ENCODE measurements at places on chromosomes 13 and 19.

DNA sequence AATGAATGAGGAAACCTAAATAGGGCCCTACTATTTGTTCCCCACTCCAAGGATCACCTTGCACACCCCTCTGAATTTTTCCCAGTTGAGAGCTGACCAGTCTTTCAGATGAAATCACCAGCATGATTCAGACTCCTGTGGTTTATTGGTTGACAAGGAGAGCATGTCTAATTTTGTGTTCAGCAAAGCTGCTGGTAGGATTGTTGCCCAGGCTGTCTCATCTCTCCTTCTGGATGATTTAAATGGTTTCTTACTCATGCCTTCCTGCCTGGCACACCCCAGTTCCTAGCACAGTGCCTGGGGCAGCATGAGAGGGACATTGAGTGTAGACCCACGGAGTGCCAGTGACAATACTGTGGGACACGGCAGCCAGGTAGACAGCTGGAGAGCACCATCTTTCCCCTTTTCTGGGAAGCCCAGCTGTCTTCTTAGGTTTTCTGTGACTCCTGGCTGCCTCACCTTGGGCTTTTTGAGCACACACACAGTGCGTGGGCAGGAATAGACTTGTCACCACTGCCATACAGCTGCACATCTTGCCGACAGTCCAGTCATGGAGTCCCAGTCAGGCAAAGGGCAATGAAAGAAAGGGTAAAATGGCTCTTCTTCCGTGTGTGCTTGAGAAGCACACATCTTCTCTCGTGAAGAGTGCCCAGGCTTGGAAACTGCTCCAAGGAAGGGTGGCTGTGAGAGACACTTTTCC, 12.3 kb downstream of the FGF9 start:
- no peak for DNase-seq

DNA sequence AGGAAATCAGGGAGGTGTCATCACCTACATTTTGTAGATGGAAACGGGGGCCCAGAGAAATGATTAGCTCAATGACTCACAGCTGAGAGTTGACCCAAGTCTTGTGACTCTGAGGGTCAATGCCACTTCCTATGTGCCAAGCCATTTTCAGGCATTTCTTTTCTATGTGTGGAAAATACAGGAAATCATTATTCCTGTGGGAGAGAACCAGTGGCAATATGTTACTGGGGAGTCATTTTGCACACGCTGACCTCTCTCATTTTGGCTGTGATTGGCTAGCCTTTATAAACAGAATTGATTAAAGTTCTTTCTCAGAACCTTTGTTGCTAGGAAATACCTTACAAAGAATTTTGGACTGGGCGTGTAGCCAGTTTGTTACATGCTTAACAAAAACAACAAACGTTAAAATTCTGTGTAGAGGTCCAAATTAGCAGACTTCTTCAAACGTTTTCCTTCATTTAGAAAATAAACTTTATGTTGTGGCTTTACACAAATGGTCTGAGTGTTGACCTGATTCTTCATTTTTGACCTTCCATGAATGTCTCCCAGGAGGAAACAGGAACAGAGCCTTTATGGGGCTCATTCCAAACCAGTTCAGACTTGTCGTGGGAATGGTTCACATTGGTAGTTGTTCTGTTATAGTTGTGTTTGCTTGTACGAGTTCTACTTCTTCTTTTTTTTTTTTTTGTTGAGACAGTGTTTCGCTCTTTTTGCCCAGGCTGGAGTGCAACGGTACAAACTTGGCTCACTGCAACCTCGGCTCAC, 11.4 kb downstream of the PCCA start:
- no peak for DNase-seq

DNA sequence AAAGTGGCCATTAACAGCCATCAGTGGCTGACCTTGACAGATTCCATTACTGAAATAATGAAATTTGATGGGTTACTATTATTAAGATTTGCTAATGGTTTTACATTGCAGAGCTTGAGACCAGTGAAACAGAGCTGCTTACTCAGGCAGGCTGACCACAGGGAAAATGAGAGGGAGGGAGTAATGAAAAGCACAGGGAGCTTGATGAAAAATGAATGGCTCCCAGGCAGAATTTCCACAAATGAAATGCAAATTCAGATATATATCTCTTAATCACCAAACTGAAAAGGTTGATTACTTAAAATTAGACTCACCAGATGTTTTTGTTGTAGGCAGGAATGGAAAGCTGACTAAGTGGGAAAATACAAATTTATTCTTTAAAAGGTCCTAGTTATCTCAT, 36.1 kb downstream of the HTR2A start:
- no peak for DNase-seq

GRCh38 chr13:40179445-40180281, 486.8 kb downstream of the FOXO1 start:
- no peak for DNase-seq

- DNase-seq = no peak
These were observed 2.1 kb downstream of the DNAJB1 start for GRCh38 chr19:14516048-14516534.

GRCh38 chr13:96700657-96701056, 293.6 kb downstream of the OXGR1 start:
- DNase-seq = no peak

GRCh38 chr13:36431204-36432105, 840 bp upstream of the CCNA1 start:
- DNase-seq = peak; percentile 41

DNA sequence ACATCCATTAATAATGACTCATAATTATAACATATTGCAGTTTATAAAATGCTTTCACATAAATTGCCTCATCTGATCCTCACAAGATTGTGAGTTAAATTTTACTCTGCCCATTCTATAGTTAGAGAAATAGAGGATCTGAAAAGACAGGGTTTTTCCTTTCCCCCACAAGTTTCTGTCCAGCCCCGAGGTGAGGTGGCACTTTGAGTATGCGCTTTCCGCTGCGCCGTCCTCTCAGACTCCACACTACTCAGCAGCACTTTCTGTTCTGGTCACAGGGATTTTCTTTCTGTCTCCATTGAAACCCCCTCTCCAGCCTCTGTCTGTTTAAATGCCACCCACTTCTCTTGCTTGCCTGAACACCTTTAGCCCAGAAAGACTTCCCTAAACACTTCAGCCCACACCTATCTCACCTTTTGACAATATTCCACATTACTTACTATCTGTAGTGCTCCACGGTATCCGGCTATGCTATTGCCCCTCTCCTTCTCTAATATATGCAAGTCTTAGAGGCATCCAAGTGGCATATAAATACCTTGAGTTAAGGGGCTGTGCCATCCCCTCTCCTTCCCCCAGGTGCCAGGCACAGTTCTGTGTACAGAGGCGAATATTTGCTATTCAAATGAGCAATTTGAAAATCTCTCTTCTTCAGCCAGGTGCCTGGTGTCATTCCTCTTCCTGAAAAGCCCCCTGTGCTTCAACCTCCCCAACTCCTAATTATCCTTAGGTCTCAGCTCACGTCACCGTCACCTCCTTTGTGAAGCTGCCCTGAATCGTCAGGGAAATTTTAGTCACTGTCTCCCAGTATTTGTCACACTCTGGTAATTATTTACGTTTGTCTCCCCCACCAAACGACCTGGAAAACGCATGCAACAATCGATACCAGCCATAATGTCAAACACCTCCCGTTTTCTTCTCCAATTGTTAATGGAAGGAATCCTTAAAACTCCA, 268.7 kb downstream of the NHLRC3 start:
- DNase-seq = no peak

GRCh38 chr19:3407556-3408516, 41.5 kb downstream of the NFIC start:
- DNase-seq = peak; percentile 75

- peak; percentile 76 for DNase-seq
These were observed 2.5 kb upstream of the GPX4 start for GRCh38 chr19:1101337-1101698.

DNA sequence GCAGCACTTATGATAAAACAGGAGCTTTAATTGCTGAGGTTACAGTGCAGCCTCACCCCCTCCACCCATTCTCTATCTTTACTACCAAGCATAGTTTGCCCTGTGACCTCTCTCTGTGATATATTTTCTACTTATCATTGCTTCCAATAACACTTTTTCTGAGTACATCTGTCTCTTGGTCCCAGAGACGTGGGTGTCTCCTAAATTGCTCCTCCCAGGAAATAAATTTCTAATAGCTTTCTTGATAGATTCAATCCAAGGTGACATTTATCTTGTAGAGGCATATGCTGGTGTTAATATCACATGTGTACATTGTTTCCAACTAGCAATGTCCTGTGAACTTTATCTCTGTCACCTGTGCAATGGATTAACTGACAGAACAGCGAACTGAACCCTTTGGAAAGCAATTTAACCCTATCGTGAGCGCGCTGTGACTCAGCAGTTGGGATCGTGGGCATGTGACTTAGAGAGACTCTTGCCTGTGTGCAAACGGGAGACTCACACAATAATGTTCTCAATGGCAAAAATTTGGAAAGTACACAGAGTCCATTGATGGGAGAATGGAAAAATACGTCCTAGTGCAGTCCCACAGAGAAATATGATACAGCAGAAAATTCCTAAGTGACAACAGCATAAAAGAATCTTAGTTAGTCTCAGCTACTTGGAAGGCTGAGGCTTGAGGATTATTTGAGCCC, 7.0 kb upstream of the MAP2K2 start:
- DNase-seq = no peak

GRCh38 chr13:110907951-110908898, 6.6 kb downstream of the ANKRD10 start:
- DNase-seq = no peak

- no peak for DNase-seq
These were observed 113.2 kb downstream of the TM9SF2 start for GRCh38 chr13:99614465-99614885.

DNA sequence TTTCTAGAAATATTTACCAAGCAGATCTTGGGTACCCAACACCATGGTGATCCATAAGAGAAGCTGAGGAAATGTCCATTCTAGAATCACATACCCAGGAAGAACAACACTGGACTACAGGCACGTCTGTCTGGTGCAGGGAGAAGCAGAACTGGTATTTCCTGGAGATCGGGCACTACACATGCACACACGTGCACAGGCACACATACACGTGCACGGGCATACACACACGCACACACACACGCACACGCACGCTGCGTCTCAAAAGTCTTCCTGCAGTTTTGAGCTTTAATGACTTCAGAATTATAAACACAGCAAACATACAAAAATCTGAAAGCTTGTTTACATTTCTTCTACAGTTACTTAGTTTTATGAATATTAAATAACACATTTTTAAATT, 189.8 kb downstream of the DCLK1 start:
- DNase-seq = no peak

DNA sequence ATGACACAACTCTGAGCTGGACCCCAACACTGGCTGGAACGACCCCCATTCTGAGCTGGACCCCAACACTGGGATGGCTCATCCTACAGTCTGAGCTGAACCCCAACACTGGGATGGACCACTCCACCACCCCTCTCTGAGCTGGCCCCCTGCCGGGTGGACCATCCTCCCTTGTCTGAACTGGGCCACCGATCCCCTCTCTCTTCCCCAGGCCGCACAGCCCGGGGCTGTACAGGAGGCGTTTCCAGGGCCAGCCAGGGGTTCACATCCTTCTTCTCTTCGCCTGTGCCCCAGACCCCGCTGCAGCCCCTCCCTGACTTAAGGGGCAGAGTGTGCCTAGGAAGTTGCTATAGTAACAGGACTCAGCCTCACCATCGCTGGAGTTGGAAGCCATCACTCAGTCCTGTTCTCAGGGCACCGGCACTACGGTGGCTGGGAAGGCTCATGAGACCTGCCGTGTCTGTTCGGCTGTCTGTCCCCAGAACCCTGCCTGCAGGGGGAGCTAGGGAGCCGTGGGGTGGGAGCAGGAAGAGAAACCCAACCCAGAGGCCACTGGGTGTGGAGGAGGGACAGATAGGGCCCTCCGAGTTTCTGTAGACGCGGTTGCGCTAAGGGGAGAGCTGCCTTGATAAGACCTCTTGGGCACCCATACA, 3.7 kb downstream of the PRKACA start:
- peak; percentile 71 for DNase-seq

DNA sequence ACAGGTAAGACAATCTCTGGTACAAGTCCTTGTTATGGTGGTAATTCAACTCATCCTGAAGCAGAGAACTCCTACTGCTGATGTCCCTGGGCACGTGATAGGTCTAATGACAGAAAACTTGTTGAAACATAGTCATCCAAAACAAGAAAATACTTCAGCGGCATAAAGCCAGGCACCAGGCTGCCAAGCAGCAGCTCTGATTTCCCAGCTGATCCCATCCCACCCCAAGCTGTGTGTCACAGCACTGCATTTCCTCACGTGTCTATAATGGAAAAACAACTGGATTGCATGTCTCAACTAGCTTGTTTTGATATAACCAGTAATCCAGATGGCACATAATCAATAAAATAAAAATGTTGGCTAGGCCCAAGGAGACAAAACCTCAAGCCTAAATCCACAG, 64.8 kb downstream of the MIPEP start:
- no peak for DNase-seq

DNA sequence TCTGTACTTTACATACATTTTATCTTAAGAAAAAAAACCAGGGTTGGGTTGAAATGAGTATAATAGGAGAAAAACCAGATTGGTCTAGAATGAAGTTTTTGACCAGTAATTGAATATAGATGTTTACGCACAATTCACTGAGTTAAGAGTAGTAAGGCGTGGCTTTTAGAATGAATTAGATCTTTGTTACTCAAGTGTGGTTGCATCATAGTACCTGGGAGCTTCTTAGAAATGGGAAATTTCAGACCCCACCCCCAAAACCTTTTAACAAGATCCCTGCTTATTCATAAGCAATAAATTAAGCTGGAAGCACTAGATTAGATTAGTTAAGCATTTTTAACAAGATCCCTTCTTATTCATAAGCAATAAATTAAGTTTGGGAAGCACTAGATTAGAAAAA, 28.7 kb upstream of the LMO7 start:
- no peak for DNase-seq

DNA sequence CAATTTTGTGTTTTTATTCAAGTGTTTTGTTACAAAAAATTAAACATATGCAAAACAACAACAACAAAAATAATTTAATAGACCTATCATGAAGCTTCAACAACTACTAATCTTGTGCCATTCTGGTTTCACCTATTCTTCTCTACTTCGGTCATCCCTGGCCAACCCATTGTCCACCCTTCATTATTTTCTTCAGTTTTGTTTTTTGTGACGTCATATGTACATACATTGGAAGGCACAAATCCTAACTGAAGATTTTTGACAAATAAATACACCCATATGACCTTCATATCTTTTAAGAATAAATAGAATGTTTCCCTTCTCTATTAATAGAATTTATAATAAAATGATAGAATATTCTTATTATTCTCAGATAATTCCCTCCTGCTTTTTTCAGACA, 69.2 kb downstream of the ZNF429 start:
- no peak for DNase-seq

DNA sequence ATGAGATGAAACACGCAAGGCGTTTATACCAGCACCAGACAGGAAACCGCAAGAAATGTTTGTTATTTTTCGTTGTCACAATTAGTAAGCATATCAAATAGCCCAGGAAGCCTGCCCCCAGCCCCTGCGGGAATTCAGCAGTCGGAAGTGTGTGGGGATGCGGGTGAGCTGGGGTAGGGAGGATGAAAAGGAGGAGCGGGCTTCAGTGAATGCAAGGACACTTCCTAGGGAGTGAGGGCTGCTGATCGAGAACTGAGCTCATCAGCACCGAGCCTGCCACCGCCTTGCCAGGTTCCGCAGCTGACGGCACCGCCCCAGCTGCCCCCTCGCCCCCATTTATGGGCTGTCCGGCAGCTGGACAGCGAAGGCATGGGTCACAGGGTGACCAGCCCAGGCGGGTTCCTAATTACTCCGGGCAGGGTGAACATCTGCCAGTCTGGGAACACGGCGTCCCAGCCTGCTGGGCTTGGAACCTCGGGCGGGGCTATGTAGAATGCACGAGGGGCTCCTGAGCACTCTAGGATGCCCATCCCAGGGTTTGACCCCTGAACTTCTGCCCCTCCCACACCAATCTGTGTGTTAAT, 1.6 kb upstream of the BEST2 start:
- DNase-seq = no peak

All from Right ventricle myocardium superior (tissue), 1 donor.